ENCODE measurements at places on chromosomes 1 and 21.

- DNase-seq = no peak
Observed at GRCh38 chr1:2046174-2046917, 3.9 kb upstream of the PRKCZ start.

- peak; percentile 25 for DNase-seq
Observed at GRCh38 chr1:192951691-192952460, 107.3 kb downstream of the UCHL5 start.

DNA sequence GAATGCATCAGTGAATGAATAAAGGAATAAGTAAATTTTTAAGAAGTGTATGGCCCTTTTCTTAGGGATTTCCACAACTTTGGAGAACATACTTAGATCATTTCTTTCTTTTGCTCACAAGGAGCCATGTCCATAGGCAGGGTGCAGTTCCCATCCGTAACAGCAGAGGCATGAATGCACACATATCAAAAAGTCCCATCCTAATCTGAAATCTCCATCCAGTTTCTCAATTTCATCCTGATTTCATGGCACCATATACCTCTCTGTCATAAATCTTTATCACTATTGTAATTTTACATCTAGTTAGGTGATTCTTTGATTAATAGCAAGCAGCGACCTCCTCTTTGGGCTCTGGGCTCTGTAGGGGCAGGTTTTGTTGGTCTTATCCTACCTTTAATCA is 359.2 kb downstream of the RRAGC start:
- no peak for DNase-seq

- DNase-seq = no peak
Observed at GRCh38 chr1:248886237-248886895, 19.7 kb upstream of the PGBD2 start.

GRCh38 chr1:16224472-16224871 is 12.0 kb upstream of the ARHGEF19 start:
- no peak for DNase-seq

DNA sequence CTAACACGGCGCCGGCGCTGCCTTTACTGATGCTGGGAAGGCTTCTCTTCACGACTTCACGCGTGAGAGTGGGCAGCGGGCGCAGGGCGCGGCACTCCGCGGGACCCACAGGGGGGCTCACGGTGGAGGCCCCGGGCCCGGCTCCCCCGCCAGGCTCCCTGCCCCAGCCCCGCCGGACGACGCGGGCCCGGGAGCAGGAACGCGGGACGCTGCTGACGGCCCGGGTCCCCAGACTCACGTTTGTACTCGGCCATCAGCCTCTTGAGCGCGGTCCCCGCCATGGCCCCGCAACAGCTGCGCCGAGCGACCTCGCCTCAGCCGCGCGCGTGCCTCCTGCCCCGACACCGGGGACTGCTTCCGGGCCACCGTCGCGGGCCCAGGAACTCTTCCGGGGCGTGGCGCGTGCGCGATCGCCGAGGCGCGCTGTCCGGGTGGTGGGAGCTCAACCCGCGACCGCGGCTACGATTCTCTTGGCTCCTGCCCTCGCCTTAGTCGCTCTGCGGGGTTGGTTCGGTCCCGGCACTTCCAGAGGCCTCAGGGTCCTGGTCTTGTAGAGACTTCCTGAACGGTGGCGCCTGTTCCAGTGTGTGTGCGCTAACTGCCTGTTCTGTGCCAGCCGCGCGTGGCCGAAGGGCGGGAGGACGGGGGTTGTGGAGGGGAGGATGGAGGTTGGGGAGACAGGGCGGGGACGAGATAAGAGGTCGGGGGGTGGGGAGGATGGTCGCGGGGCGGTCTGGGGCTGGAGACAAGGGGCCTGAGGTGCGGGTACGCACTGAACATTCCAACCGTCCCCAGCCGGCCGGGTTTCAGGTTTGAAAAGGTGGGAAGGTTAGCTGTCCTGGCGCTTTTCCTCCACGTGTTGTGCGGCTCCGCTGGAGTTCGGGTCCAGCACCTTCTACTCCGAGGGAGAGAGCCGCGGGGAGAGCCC is at the start of gene UBE2G2:
Gene UBE2G2, minus strand, starts transcription at position 353 of the 928 bp plus-strand sequence. Its CDS starts 72 bp downstream, at position 281.
- DNase-seq = no peak

GRCh38 chr1:67646145-67647035 is 38.6 kb upstream of the GADD45A start:
- DNase-seq = peak; percentile 77

GRCh38 chr21:42425591-42425990 is 21.9 kb downstream of the UBASH3A start:
- no peak for DNase-seq

DNA sequence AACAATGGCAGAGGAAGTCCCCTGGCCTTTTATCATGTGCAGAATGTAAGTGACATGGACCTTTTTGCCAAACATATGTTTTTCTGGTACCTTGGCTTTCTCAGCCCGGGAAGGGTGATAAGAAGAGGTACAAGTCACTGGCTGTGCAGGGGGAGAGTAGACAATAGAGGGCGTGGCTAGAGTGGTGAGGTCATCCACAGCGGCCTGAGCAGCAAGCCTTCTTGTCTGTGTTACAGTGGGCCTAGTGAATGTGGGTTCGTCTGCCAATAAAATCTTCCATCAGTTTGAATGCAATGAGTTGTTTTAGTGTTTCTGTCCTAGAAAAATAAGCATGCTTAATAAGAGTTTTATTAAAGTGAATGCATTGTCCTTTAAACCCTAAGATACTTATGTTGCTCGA is 59.0 kb upstream of the PGD start:
- DNase-seq = no peak

DNA sequence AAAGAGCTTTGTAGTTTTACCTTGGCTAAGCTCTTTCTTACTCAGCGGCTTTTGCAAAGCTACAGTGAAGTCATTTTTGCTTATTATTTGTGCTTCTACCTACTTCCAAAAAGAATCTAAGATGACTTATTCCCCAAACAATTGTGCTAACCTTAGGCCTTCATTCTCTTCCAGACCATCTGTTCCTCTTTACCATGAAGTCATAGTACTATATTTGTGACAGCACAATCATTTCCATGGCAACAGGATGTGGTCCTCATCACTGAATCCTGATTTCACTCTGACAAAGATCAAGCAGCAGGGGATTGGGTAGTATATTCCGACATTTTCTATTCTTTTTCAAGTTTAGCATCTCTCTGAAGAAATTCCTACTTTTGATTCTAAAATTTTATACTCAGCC is 24.8 kb upstream of the NMNAT2 start:
- no peak for DNase-seq

GRCh38 chr1:46289976-46290375 is 13.4 kb downstream of the LRRC41 start:
- DNase-seq = no peak

DNA sequence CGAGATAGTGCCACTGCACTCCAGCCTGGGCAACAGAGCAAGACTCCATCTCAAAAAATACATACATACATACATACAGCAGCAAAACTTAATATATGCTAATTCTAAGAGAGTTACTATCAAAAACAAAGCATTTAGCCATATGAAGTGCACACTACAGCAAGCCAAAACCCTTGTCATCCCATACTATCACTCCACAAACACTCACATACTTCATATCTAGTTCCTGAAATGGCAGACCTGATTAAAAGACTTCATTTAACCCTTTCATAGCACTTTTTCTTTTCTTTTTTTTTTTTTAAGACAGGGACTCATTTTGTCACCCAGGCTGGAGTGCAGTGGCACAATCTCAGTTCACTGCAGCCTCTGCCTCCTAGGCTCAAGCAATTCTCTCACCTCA is 65.6 kb downstream of the COP1 start:
- no peak for DNase-seq

GRCh38 chr21:29753216-29753615 is 186.6 kb downstream of the GRIK1 start:
- DNase-seq = no peak

GRCh38 chr1:20183035-20183434 is 2.9 kb upstream of the UBXN10 start:
- no peak for DNase-seq

DNA sequence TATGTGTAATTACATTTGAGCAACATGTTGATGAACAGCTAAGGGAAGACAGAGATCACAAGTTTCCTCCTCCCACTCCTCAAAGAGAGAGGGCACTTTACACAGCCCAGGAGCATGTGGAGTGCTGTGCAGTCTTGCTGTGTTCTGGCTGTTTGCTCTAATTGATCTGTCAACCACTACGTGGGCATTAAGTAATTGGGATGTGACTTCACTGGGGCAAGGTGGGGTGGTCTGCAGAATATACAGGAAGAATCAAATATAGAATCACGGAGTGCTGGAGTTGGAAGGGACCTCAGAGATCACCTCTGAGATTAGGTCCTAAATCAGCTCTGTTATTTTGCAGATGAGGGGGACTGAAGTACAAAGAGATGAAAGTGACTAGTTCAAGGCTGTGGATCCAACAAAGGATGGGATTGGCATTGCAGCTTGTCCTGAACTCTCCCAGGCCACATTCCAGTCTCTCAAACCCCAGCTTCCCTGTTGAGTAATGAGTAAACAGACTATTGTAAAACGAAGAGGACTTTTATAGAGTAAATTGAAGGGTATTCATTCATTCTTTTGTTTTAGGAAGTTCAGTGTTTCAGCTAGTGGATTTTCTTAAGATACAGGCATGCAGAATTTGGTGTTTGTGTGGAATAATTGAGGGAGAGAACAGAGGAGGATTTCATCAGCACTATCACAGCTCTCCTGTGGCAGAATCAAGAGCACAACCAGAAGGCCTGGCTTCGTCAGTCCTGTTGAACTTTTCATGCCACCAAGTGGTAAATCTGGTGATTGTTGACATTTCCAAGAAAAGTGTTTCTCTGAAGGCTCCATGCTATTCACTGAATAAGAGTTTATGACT is 22.4 kb downstream of the NOS1AP start:
- DNase-seq = no peak

DNA sequence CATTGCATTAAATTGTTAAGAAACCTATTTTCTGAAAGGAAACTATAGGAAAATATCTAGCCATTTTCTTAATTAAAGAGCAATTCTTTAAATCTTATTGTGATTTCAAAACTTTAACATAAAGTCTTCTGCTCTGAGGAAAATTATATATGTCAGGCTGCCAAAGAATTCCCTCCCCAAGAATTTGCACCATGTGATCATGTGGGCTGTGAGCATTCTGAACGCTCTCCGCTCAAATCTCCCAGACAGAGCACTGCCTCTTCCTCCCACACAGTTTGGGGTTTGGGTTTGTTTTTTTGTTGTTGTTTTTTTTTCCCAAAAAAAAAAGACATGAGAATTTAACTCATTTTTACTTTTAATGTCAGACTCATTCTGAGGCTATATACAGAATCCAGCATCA is 155.9 kb upstream of the PALMD start:
- no peak for DNase-seq
